Endothelial cell of umbilical vein (primary cell): ENCODE measurements at places on chromosomes 1 and 21. TPM values are rescaled to one million over a fixed set of nuclear protein-coding genes. Genes with fewer than 3 reads are reported as not detected.

Gene KRTAP13-2
- not detected in 2 replicates for total RNA-seq

Gene CLEC20A
- total RNA-seq, result not detected in 2 replicates

Gene NBPF6
- not detected in 2 replicates for total RNA-seq

Gene MAN1C1
- total RNA-seq, result 0.85 and 4.0 TPM in 2 replicates

Gene KRTAP20-1
- not detected in 2 replicates for total RNA-seq

Gene RGS13
- total RNA-seq, result not detected in 2 replicates

Gene C21orf58
- 19.3 and 24.3 TPM in 2 replicates for total RNA-seq

DNA sequence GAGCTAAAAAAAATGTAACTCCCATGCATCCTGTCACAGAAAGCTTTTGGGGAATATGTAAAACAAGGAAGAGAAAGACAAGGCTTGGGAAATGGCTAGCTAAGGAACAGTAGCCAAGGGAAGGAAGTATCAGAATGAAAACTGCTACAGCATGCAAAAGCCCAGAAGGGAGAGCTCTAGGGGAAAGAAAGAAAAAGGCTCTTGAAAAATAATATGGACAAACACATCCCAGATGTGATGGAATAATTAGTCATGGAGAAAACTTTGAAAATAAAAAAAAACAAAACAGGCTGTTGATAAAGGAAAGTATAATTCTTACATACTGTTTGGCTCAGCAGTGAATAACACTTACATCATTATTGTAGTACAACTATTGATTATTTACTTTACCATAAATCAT is 47.9 kb upstream of the VCAM1 start:
- DNase-seq, result peak; percentile 50

GRCh38 chr1:153612755-153613331 is at the start of gene S100A16:
Gene S100A16, minus strand, starts transcription at chr1:153613137. Its CDS starts 4,986 bp downstream, at chr1:153608151.
- DNase-seq, result peak; percentile 30

DNA sequence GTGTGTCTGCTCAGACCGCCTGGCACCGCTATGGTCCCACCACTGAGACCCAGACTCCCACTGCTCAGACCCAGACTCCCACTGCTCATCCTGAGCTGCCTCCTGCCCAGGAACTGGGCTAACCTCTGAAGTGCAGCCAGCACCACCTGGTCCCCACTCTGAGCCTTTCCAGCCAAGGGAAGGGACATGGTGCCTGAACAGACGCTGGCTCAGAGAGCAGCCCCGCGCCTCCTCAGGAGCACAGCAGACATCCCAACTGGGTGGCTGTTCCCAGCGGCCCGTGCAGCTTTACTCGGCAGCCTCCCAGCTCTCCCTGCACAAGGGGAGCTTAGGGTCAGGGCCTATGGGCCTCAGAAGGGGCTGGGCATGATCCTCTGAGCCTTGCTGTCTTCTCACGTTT is 27.8 kb upstream of the CNTN2 start:
- DNase-seq, result no peak

- peak; percentile 44 for DNase-seq
These were observed 64.6 kb upstream of the FMN2 start for GRCh38 chr1:240027059-240027462.

GRCh38 chr21:46437096-46437498 is 21.6 kb upstream of the DIP2A start:
- no peak for DNase-seq

DNA sequence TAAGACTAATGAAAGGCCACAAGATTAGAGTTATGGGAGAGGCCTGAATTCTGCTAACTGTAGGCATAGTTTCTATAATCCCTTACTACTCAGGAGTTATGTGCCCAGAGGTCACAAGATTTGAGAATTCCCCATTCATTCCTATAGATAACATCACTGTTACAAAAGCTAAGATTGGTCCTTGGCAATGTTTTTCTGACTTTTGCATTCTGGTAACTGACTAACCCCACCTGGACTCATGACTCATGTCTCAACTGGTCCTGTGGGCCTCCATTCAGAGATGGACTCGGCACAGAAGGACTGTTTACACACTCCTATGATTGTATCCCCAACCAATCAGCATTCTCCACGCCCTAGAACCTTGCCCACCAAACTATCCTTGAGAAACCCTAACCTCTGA is 249.0 kb upstream of the ZP4 start:
- no peak for DNase-seq

GRCh38 chr1:20185834-20186782 is at the start of the genes PLA2G2C and UBXN10:
Gene PLA2G2C, minus strand, starts transcription at chr1:20186518. Its CDS starts 9,155 bp downstream, at chr1:20177363.
Gene UBXN10, plus strand, starts transcription at chr1:20186096. Its CDS starts 4,466 bp downstream, at chr1:20190562.
- DNase-seq, result no peak

- DNase-seq, result no peak
These were observed 39.6 kb upstream of the PALMD start for GRCh38 chr1:99606306-99606705.

- peak; percentile 85 for DNase-seq
These were observed 26.2 kb upstream of the CAP1 start for GRCh38 chr1:40014253-40014706.

GRCh38 chr21:17003258-17003615 is 509.6 kb upstream of the CXADR start:
- DNase-seq, result no peak

DNA sequence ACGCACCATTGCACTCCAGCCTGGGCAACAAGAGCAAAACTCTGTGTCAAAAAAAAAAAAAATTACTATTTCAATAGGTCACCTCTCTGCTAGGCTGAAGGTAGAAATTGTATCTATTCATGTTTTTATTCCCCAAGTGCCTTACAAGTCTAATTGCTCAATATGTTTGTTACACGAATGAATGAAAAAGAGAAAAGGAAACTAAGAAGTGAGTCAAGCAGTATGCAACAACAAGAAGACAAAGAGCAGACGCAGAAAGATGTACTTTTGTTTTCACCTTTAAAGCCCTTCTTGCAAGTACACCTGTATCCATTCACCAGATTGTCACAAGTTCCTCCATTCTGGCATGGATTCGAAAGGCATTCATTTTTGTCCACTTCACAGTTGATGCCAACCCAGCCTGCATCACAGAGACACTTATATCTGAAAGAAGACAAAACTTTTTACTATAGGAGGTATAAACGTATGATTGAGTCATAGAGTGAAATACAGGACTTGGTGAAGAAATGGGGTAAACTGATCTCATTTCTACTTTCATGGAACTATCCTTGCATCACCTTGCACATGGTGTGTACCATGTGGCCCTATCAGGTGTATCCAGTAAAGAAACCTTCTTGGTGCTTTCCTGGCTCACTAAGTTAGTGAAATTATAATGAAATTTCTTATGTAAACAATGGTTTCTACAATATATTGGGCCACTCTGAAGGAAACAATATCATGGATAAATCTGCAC is 57.1 kb upstream of the ADAM30 start:
- DNase-seq, result no peak

- no peak for DNase-seq
These were observed 888.2 kb upstream of the CXADR start for GRCh38 chr21:16624479-16625118.

DNA sequence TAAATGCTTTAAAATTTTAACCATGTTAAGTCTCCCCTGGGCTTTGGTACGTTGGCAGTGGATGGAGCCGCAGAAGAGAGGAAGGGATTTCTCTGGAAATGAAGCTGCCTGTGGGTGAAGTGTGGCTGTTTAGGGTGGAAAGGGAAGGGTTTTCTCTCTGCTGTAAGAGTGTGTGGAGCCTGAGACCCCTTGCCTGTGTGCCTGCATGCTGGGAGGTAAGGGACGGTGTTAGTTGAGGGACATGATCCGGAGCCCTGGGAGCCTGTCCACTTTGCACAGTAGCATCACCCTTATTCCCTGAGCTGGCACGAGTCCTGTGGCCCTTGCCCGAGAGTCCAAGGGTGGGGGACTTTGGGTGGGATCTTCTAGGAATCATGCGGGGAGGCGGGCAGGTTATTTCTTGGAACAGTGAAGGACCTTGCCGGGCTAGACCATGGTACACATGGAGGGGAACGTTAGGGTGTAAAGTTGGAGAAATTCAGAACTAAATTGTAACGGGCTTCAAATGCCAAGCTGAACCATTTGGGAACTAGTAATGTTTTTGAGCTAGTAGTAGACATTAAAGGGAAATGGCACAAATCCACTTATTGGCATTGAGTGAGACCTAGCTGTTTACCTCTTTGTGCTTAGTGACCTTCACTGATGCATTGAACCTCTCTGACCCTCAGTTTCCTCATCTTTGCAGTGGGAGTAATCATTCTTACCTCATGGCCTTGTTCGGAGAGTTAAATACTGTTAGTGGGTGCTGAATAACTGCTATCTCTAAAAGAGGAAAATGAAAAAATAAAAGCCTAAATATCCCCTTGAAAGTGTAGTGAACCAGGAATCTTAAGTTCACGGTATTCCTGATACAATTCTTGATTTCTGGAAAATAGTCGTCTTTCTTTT is 3.5 kb downstream of the GALNT2 start:
- DNase-seq, result no peak

GRCh38 chr1:193190096-193190744 is 3.8 kb upstream of the B3GALT2 start:
- DNase-seq, result peak; percentile 22
